ENCODE measurements at places on chromosomes 2 and 18.

- no peak for DNase-seq
Observed at GRCh38 chr2:145256551-145256950, 736.6 kb upstream of the ZEB2 start.

DNA sequence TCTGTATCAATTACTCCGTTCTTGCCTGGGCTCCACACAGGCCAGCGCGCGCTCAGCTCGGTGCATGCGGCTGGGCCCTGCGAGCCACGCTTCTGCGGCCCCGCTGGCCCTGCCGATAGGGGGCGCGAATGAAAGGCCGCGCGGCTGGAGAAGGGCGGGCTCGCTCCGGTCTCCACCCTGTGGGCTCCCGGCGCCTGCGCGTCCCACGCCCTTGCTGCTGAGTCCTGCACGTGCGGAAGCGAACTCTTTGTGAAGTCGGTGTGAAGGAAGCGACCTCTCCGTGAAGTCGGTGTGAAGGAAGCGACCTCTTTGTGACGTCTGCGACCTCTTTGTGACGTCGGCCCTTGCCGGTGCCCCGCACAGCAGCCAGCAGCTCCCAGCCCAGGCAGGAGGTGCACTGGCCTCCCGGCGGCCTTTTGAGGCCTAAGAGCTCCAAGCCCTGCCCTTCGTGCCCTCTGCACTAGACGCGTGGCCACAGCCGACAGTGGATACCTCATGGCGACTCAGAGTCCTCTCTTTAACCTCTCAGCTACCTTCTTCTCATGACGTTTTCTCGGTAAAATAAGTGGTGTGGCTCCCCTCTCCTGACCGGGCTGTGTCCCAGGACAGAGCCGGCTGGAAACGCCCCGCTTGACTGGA, 391.9 kb upstream of the RAB6C start:
- no peak for DNase-seq

DNA sequence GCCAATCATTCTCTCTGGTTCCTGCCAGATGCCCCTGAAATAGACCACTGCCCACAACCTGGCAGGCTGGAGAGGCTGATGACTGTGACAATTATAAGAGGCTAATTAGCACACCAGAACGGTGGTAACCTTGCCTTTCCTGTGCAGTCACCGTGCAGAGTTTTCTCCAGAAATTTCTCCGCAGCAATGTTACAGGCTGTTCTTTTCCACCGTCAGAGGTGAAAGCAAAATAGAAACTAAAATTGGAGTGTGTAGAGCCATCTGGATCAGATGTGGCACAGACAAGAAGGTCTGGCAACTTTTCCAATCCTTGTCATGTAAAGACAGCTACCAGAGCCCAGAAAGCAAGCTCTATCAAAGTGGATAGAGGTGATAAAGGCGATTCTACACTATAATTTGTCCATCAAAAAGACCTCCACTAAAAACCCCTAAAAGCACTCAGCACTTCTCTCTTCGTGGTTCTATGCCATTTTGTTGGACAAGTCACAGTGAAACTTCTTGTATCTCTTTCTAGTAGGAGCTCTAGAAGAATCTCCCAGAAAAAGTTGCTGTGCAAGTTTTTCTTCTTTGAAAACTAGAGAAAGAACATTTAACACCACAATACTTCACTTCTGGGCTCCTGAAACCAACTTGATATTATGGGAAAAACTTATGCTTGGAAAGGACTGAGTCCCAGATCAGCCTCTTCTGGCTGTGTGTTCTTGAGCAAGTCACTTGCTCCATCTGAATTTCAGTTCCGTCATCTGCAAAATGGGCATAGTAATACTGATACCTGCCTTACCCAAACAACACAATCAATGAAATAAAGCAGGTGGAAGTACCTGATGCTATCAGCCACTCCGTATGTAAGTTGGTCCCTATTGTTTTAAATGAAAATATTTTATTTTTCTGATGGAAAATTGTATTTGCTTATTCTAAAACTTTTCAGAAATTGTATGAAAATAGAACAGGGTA, 295.6 kb upstream of the DLGAP1 start:
- DNase-seq = no peak

- DNase-seq = no peak
Observed at GRCh38 chr2:529424-529823, 147.8 kb downstream of the TMEM18 start.

- no peak for DNase-seq
Observed at GRCh38 chr2:168137510-168138180, 109.8 kb downstream of the STK39 start.

GRCh38 chr2:39991298-39991697, 212.2 kb upstream of the THUMPD2 start:
- DNase-seq = no peak

DNA sequence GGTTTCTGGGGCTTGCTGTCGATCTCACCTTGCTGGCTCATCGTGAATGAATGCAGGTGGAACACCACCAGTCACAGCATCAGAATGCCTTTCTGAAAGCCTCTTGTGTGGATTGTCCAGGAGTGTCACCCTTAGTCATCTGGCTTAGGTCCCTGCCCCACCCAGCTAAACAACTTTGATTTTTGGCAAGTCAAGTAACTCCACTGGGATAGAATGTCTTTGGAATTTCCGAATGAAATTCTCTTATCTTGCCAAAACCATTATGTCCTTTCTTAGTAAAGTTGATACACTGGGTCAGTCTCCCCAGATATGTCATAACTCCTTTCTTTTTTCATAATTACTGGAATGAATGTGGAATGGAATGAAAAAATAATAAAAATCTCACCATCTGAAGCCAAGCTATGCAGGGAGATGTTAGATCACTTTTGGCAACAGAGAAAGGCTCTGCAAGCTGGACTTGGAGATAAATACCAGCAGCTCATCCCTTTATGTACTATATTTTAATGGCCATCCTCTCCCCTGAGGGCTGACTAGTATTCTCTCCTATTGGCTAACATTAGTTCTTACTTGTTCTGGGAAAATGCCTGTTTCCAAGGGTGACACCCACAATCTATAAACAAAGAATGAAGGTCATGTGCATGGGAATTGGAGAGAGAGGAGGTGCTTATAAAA, 35.4 kb downstream of the INSIG2 start:
- DNase-seq = no peak

- no peak for DNase-seq
Observed at GRCh38 chr18:13232971-13233786, 14.6 kb downstream of the LDLRAD4 start.

- no peak for DNase-seq
Observed at GRCh38 chr2:160406591-160407392, 86.8 kb downstream of the RBMS1 start.

GRCh38 chr2:13597176-13597575, 880.4 kb downstream of the TRIB2 start:
- DNase-seq = no peak

GRCh38 chr18:77866351-77866750, 616.7 kb downstream of the GALR1 start:
- no peak for DNase-seq

DNA sequence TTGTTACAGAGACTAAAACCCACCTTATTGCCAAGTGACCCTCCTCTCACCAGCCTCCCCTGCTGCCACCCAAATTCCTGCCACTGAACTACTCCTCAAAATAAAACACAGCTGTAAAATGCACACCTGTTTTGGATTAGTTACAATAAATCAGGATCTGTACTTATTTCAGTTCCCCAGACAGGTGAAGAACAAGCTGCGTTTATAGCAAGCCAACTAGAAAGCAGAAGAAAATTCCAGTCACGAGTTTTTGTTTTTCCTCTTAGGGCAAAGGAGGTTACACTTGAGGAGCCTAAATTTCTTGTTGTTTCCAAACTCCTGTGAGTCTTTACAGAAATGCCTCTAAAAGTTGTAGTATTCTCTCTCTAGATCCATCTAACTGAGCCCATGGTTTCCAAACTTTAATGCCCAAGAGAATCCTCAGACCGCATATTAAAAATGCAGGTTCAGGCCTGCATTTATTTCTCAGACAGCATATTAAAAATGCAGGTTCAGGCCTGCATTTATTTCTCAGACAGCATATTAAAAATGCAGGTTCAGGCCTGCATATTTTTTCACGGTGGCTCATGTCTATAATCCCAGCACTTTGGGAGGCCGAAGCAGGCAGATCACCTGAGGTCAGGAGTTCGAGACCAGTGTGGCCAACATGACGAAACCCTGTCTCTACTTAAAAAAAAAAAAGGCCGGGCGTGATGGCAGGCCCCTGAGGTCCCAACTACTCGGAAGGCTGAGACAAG, 62.2 kb downstream of the ALPK2 start:
- DNase-seq = no peak

DNA sequence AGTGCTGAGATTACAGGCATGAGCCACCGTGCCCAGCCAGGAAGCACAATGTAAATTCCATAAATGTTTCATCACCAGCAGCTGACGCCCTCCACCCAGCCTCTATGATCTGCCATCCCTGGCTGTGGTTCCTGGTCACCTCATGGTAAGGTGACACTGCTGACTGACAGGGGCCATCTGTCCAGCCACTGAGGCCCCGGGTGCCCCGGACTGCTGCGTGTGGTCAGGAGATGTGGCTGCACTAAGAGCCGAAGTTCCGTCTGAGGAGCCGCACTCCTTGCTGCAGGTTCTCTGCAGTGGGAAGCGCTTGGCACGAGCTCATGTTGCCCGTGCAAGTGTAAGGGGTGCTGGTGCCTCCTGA, 10.9 kb downstream of the NTSR2 start:
- DNase-seq = no peak

DNA sequence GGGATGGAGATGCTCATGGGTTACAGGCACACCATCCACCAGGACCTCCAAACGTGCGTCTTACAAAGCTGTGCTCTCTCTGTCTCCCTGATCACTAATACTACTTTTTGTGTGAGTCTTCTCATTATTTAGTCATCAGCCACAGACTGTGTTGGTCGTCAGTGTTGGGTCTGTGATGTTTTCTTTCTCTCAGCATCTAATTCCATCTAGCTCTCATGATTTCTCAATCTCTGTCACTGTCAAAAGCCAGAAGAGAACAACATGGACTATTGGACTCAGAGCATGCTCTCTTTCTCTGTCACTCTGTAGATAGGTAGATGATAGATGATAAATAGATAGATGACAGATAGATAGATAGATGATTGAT, 6.0 kb upstream of the ARL4C start:
- no peak for DNase-seq

- DNase-seq = no peak
Observed at GRCh38 chr2:119879502-119879901, 119.8 kb downstream of the PTPN4 start.

DNA sequence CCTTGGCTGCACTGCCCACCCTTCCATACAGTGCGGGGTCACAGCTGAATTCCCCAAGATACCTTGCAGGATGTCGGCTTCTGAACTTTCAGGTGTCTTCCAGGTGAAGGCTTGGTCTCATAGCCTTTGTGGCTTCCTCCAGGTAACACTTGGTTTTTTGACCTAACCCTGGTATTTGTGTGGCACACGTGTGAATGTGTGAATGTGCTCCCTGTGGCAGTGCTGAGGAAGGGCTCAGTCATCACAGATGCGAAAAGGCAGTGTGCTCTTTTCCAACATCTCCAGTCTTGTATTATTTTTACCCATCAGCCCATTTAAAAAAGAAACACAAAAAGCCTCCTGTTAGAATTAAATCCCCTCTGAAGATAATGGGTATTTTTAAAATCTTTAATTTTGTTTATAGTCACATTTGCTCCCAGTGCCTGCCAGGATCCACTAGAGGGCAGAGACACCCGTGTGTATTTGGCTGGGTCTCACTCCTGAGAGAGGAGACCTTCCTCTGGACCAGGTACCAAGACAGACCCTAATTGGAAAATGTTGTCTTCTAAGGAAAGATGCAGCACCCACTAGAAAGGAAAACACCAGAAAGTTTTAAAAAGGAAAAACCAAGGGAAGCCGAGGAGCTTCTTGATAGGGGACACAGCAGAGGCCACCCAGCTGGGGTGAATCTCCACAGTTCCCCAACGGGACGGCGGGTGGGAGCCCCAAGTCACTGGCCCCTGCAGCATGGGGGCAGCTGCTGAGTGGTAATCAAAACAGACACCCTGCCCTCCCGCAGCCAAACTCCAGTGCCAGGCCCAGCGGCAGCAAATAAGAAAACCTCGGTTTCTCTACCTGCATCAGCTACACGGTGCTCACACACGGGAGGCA, 27.7 kb downstream of the FAM110C start:
- DNase-seq = no peak

DNA sequence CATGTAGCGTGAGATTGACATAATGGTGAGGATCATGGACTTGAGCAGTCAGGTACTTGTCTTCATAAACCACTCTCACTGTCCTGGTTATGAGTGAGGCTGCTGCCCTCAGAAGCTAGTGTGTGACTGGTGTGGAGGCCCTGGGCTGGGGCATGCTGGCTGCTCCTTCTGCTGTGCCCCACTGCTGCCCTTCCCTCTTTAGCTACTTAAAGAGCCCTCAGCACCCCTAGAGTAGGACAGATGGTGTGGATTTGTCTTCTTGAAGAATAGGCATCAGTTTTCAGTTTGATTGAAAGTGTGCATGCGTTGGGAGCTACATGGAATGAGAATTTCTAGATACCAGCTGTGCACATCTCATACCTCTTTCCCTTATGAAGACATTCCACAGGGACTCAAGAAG, 15.4 kb downstream of the CPLX4 start:
- no peak for DNase-seq

DNA sequence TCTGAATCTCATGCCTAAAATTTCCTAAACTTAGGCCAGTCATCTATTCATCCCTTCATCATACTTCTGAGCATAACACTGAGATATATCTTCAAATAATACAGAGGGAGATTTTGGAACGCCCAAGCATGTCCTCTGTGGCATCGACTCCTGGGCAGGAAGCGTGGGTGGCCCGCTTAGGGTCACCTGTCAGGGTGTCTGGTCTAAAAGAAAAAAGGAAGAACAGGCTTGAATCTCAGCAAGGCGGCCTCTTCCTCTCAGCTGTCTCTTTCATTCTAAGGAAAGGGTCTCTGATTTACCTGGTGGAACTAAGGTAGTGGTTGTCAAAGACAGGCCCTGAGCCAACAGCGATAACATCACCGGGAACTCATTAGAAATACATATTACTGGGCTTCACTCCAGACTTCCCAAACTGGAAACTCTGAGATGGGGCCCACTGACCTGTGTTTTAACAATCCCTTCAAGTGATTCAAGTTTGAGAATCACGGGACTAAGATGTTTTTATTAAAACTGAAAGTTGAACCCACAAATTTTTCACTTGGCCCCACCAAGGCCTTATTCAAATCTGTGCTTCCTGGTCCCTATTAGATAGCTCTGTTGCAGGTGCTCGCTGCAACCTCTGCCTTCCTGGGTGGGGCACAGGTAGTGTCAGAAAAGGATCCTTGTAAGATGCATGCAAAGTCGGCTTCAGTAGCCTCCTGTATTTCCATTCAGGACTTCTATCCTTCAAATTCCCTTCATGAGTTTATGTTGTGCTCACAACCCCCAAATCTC, 162.3 kb upstream of the CCDC68 start:
- no peak for DNase-seq

DNA sequence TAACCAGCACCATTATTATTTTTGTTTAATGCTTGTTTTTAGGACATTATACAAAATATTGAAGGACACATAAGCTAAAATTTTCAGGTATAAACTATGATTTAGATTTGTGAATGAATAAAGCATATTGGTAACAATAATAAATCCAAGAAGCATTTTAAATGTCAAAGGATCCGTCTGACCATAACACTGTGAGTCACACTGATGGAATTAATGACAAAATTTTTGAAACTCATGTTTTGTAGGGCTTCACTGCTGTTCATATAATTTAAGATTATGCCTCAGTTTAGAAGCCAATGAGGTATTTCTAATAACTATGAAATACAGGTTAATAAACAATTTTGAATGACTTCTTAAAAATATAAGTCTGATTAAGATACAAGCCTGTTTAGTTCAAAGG, 124.6 kb downstream of the TMEFF2 start:
- DNase-seq = no peak
